ENCODE measurements at places on chromosomes 6 and 20.

DNA sequence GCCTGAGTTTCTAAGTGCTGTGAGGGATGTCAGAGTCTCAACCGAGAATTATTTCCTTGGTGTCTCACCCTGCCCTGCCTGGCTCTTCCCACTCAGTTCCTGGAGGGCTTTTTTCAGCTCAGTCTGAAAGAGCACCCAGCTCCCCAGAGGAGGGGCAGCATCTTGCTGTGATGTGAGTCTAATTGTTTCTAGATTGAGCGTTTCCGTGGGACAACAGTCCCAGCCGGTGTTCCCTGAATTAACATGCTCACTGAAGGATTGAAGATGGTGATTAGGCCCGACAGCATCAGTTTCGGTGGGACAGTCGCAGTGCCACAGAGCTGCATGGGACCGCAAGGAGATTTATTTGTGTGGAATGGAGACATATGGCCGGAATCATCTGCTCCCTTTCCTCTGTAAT lies 587.6 kb downstream of the DHX35 start:
- DNase-seq: no peak

DNA sequence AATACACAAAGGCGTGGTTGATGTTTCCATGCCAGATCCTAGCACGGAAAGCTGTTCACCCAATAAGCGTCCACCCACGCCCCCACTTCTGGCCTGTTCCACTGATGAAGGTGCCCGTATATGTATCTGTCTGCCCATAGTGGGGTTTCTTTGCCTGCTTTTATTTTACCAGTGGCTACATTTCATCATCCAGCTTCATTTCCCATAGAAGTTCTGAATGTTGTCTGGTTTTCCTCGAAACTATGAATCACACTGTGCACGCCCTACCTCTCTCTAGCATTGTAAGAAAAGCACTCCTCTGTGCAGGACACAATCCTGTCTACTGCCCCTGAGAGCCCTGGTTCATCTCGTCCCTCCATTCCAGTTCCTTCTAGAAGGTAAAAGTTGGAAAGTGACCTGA lies 8.8 kb upstream of the CD93 start:
- DNase-seq: no peak

GRCh38 chr20:40010483-40010882 lies 678.6 kb downstream of the MAFB start:
- DNase-seq: no peak

GRCh38 chr6:22152841-22153240 lies 144.0 kb downstream of the PRL start:
- no peak for DNase-seq

GRCh38 chr6:140684776-140685550 lies 1310.5 kb upstream of the CITED2 start:
- DNase-seq: no peak

DNA sequence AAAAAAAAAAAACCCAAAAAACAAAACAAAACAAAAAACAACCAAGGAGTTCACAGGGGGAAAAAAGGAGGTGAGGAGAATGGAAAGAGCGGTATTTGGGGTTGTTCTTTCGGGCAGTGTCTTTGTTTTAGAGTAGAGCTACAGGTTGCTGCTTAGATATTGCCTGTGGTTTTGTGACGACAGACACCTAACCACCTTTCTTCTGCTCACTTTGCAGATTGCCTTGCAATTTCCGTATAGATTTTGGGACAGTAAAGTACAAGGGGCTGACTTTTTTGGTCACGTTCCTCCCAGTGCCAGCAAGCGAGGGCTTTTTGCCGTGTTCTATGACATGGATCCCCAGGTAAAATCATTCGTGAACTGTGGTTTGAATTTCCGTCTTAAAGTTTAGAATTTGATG lies 50.9 kb downstream of the DEK start:
- DNase-seq: no peak

GRCh38 chr6:146550911-146551310 lies 7.3 kb downstream of the RAB32 start:
- DNase-seq: no peak

GRCh38 chr6:33217246-33217645 lies 8.9 kb downstream of the RING1 start:
- no peak for DNase-seq

GRCh38 chr6:45974596-45974995 lies 41.1 kb downstream of the CLIC5 start:
- DNase-seq: no peak

- no peak for DNase-seq
Observed at GRCh38 chr20:37179683-37180524, 556 bp upstream of the MROH8 start.

DNA sequence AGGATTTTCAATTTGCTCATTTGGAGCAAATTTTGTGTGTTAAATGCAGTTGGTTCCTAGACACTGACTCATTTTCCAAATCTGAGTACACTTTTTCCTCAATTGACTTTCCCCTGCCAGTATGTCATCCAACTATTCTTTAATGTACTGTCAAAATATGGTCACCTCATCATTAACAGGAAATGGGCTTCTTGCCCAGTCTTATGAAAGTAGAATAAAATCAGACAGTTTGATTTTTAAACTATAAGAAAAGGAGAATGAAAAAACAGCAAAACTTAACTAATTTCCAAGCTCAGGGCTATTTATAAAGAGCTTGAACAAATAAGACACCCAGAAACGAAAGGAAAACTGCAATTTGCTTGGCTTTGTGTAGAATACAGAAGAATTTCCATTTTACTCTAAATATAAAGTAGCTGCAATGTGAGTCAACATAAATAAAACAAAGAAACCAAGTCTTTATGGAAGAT lies 43.7 kb upstream of the RAB23 start:
- no peak for DNase-seq

- DNase-seq: no peak
Observed at GRCh38 chr6:150661216-150662007, 61.7 kb downstream of the PLEKHG1 start.

- no peak for DNase-seq
Observed at GRCh38 chr20:44600758-44601201, 18.4 kb downstream of the PKIG start.

DNA sequence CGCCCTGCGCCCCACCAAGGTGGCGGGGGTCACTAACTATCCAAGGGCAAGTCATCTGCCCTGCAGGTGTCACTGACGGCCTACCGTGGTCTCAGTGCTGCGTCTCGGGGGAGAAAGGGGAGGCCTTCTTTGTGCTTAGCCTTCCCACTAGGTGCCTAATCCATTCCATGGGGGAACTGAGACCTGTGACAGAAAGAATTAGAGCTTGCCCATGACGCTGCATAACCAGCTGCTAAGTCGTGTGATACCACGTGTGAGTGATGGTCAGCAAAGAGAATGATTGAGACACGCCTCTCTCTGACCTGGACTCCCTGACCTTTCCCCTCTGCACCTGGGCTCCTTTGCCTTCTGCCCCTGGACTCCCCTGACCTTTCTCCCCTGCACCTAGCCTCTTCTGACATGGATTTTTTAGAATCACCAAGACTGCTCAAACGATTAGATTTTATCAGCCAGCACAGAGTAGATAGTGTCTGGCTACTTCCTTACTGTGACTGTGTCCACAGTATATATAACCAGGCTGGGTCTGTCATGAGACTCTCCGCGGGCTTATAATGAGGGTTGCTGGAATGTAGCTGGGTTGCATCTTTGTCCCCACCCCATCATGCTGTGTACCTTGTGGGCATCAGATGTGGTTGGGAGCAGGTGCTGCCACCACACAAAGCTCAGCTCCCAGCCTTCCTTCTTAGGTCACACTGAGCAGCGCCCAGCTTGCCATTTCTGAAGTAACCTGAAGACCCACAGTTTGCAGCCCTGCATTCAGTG lies 140.6 kb downstream of the TMEM242 start:
- DNase-seq: no peak

GRCh38 chr6:138099832-138100231 lies 7.4 kb downstream of the PERP start:
- DNase-seq: no peak

GRCh38 chr6:121523628-121524027 lies 88.2 kb downstream of the GJA1 start:
- DNase-seq: no peak

DNA sequence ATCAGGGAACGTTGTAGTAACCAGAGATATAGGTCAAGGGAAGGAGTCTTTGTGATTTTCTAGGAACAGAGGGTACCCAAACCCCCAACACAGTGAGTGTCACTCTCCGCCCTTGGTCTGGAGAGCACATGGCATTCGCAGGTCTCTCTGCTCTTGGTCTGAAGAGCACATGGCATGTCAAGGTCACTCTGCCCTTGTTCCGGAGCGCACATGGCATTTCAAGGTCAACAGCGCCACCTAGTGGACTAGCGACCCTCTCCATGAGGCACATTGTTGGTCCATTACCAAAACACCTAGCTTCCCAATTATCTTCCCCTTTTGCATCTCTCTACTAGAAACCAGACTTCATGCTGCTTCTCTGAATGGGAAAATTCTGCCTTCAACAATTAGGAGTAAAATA lies 260.0 kb downstream of the C6orf118 start:
- DNase-seq: no peak

GRCh38 chr6:1586256-1586655 lies 23.5 kb upstream of the FOXC1 start:
- DNase-seq: no peak

DNA sequence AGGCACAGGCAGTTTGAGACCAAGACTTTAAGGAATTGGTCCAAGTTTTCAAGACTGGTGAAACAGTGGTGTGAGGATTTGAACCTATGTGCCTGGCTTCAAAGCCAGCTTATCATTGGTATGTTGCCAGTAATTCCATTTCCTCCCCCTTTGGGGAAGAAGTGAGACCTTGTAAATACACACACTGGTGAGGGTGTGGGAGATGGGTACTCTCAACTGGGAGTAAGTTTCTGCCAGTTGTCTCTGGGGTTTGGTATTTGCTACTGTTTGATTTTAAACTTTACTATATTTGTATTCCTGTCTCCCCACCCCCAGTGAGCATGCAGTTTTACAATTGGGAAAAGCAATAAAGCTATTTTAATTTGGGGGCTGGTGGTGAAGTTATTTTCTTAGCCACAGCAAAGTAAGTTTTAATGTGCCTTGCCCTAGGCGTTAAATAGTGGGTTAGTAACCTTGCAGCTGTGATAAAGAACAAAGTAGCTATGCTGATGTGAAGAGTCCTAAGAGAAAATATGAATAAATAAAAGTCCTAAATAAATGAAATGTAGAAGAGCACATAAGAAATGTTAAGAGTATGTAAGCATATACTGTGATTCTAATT lies 31.0 kb downstream of the SNX9 start:
- no peak for DNase-seq

- no peak for DNase-seq
Observed at GRCh38 chr20:5078399-5078958, 41.3 kb downstream of the PCNA start.

All from caudate nucleus (tissue), 63 donors.